ENCODE measurements at places on chromosomes 1 and 21. TPM values are rescaled to one million over a fixed set of nuclear protein-coding genes. Genes with fewer than 3 reads are reported as not detected.

The ZNF593OS gene
- total RNA-seq: not detected

The PKP1 gene
- total RNA-seq: 4.0 TPM

The SLC25A34 gene
- total RNA-seq: 0.90 TPM

The SLC5A9 gene
- not detected for total RNA-seq

The KRTAP10-1 gene
- total RNA-seq: not detected

The BEST4 gene
- total RNA-seq: 0.19 TPM

The C1orf21 gene
- 15.5 TPM for total RNA-seq

The DISP1 gene
- 5.6 TPM for total RNA-seq
